ENCODE measurements at places on chromosomes 11 and 22.

GRCh38 chr11:105004021-105004420 lies 18.9 kb downstream of the CASP5 start:
- no peak for DNase-seq

GRCh38 chr22:29205252-29205593 lies 473 bp upstream of the EMID1 start:
- no peak for DNase-seq

- no peak for DNase-seq
These were observed 5.9 kb upstream of the IFITM3 start for GRCh38 chr11:326592-326841.

DNA sequence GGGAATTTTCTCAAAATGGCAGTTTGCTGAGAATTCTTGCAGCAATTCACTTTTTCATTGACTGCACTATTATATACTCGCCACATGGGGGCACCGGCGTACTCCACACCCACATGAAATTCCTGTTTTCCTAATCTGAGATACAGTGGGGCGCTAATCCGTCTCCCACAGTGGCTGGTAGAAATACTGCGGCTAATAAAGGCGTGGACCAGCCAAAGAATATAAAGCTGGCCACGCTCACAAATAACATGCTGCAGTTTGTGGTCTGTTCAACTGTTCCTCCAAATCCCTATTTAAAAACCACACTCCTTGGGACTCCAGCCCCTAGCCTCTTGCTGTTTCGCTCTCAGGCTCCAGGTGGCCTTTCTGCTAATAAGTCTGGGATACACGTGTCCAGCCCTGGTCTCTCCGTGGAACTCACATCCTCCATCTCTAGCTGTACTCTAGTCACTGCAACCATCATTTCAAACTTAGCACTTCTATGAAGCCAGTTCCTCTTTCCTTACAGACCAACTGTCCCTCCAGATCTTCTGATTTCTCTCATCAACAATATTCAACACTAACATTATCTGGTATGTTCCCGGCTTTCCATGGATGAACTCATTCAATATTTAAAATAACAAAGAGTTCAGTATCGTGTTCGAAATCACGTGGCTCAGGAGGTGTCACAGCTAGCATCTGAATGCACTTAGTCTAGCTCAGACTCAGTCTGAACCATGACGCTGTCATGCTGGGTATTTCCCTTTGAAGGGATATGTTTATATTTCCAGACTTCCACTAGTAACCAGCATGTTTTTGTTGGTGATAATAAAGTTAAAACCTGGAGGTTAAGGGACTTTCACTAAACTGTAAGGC lies 22.0 kb downstream of the TBRG1 start:
- DNase-seq = peak; percentile 38

DNA sequence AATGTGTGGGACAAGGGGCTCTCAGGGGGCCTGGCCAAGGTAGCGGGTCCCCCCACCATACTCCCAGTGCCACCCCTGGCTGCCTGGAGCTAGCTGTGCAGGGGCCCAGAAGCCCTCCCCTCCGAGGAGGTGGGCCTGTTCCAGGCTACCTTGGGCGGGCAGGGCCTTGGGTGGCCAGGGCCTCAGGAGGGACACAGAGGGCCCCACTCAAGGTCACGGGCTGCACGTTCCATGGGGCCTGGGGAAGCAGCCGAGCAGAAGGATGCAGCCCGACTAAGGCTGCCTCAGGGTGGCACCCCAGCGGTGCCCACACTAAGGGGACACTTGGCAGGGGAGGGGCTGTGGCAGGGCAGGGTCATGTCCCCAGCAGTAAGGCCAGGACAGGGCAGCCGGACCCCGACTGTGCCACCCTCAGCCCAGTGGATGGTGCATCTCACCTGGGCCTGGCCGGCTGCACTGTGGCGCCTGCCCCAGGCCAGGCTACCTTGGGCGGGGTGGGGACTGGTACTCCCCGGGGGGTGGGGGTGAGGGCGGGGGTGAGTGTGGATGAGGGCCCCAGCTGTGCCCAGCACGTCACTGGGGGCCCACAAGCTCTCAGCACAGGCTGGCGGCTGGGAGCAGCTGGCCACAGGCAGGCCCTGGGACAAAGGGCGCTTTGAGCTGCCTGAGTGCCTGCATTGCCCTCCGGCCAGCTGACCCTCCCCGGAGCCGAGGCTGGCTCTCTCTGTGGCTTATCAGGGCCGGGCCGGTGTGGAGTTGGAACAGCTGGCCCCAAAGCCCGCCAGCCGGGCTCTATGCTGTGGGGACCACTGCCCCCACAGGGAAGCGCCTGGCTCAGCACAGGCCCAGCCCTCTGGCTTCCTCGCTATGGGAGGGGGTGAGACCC lies 117.1 kb downstream of the KCNQ1 start:
- DNase-seq = no peak

GRCh38 chr22:19057539-19057938 lies 64.7 kb downstream of the DGCR2 start:
- DNase-seq = no peak

DNA sequence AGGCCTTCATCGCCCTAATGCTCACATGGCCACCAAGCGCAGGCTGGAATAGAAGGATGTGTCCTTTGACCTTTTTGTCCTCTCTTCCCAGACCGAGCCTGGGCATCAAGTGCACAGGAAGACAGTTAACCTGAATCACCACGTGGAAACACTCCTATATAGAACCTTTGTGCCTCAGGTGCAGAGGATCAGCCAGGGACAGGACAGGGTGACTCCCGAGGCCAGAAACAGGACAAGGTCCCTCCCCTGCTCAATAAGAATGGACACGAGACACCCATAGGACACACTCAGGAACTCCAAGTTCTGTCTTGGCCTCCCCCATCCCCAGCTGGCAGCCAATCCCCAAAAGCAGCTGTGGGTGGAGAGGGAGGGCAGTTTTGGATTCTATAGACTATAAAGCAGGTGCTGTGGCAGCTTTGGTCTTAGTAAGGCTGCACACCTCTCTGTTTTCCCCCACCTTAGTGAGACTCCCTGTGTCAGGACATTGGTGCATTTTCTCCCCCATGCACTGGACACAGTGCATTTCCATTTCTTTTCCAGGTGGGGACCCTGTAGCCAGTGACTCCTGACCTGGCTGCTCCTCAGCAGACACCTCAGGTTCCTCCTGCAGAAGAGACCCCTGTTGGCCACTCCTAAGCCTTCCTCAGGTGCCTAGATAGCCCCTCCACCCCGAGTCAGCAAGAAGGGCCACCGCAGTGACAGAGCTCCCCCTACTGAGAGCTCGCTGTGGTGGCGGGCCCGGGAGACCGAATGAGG lies 43.6 kb upstream of the POU2AF1 start:
- DNase-seq = peak; percentile 81

- peak; percentile 91 for DNase-seq
These were observed 32.3 kb downstream of the NEAT1 start for GRCh38 chr11:65454696-65455456.

DNA sequence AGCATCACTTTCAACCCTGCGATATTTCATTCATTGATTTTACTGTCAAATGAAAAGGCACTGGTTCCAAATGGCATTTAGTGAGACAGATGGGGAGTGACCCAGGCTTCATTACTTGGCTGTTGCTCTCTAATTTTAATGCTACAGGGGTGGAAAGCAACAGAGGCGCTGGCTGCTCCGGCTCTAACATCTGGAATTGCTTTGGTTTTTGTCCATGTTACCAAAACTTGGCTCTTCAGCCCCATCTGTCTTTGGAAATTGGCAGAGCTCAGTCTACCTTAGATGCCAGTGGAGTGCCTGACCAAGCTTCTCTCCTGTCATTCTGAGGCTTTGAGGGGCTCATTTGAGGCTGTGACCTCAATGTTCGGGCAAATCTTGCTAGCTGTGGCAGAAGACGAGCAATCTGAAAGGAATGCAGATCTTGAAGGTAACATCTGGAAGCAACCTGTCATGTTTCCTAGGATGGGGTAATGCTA lies 409.5 kb upstream of the SYN3 start:
- DNase-seq = no peak

DNA sequence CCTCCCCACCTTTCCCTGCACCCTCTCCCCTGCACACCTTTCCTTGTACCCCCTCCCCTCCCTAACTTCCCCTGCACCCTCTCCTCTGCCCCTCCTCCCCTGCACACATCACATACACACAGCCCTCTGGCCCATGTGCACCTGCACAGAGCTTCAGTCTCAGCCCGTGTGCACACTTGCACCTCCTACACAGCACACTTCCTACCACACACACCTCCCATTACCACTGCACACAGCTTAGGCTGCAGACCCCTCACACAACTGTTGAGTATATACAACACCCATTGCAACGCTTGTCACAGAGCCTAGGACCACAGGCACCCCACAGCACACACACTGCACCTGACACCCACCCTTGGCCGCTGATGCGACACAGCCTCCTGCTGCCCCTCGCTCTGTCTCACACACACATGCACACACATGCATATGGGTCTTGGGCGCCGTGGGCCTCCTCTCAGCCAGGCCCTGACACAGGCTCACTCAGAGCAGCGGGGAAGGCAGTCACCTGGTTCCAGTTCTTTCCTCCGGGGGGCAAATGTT lies 411 bp downstream of the SIGIRR start:
- peak; percentile 44 for DNase-seq

DNA sequence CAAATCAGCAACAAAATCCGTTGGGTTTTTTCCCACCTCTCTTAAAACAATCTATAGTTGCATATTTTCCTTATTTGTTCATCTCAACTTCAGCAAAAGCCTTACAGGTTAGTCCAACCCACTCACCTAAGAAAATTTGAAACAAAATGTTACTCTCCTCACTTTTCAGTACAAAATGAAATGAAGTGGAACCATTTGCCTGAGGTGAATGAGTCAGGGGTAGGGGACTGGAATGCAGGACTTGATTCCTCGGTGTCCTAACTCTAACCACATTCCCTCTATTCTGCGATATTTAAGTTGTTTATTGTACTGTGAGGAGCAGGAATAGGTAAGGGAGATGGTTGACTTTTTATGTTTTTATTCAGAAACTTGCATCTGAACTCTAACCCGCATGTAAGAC lies 16.4 kb downstream of the ATP5MG start:
- no peak for DNase-seq

DNA sequence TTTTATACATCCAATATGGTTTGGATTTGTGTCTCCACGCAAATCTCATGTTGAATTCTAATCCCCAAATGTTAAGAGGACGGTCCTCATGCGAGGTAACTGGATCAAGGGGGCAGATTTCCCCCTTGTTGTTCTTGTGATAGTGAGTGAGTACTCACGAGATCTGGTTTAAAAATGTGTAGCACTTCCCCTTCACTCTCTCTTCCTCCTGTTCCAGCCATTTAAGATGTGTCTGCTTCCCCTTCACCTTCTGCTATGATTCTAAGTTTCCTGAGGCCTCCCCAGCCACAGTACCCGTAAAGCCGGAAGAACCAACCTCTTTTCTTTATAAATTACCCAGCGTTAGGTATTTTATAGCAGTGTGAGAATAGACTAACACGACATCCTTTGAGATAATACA lies 98.6 kb downstream of the TTC28 start:
- no peak for DNase-seq

DNA sequence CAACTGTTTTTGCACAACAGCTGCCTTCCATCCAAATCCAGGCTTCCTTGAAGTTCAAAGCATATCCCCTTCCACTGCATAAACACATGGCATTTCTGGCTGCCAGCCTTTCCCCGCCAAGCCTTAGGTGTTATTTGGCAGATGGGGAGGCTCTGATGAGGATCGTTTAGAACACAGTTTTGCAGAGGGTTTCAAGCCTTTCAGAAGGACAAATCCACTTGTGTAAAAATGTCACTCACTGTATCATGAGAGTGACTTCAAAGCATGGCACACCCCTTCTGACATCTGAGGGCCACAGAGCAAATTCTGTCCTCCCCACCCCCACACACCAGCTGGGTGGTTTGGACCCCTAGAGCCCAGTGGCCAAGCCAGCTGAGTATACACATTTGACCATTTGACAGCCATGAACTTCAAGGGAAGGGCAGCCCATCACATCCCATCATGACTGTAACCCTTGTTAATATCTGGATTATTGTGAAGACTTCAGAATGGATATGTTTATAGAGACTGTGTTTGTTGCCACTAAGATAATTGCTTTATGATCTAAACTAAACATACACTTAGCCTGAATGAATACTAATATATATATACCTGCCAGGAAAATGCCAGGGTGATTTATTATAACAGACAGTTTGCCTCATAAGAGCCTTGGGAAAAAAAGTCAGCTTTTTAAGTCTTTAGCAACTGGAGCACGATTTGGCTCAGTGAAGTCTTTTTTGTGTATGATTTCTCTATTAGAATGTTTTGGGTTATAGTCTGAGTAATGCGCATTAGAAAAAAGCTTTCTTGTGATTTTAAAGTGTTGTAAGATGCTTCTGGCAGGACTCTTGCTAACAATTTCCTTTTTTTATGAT lies 31.9 kb downstream of the FBLN1 start:
- DNase-seq = no peak

DNA sequence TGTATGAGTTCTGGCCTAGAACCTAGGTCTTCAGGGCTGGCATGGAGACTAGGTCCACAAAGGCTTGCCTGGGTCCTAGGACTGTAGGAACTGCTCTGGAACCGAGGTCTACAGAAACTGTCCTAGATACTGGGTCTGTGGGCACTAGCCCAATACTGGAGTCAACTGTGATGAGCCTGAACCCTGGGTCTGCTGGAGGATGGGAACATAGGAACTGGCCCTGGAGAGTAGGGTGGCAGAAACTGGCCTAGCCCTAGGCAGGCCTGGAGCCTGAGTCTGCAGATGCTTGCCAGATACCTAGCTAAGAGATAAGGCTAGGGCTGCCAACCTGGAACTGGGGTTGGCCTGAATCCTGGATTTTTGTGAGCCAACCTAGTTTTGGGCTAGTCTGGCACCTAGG lies 19.2 kb upstream of the GLYATL2 start:
- no peak for DNase-seq

Measured in activated CD4-positive, alpha-beta T cell treated with anti-CD3 and anti-CD28 coated beads for 36 hours (primary cell).